Activated CD8-positive, alpha-beta memory T cell treated with anti-CD3 and anti-CD28 coated beads for 1 hour (primary cell): ENCODE measurements at places on chromosomes 5 and 9.

- no peak for DNase-seq
Observed at GRCh38 chr5:137098663-137099062, 400.5 kb downstream of the SPOCK1 start.

- no peak for DNase-seq
Observed at GRCh38 chr9:123637606-123637944, 281.6 kb downstream of the CRB2 start.

DNA sequence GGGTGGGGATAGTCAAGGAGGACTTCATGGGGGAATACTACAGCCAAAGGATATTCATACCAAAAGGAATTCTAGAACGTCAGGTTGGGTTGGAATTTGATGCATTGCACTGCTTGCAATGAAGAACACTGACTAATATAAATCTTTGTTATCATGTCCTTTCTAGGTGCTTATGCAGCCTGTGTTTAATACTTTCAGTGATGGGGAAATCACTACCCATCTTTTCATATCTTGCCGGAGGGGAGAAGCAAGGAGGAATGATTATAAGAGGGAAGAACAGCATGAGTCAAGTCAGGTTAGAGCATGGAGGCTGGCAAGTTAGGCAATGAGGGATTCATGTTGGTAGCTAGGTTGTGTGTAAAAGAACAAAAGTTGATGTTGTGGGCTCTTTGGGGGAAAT is 5.1 kb upstream of the CCDC69 start:
- DNase-seq = no peak

DNA sequence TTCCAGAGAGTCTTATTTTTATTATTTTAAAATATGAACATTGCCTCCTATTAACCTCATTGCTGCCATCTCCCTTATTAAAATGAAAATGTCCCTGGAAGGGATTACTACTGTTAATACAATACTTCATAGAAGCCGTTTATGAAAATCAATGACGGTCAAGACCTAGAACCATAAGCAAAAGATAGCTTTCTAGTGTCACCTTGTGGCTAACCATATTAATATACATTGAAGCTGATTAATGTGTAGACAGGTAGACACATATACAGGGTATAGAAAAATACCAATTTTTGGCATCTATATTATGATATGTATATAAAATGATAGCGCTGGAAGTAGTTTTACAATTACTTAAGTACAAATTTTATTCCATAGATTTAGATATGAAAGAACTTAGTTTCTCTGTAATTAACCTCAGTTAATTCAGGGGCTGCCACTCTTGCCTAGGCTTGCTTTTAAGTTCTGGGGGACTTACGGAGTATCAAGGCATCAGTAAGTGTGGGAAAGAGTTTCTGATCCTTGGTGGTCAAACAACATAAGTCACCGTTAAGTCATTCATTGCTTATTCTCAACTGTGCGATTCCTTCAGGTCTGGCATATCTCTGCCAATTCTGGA is 2.5 kb upstream of the YTHDC2 start:
- no peak for DNase-seq

DNA sequence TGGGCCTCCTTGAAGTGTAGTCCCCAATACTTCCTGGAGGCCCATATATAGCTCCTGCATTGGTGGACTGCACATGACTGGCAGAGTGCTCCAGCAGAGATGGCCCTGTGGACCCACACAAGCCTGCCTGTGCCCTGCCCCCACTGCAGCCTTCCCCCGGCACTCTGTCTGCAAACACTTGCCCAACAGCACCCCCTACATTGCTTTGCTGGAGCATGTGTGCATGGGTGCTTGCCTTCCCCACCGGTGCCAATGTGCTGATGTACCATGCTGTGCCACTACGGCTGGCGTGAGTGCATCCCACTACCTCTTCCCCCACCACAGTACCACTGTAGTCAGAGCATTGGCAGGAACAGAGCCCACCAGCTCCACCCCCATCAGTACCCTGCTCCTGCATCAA is 563.6 kb upstream of the CTNND2 start:
- no peak for DNase-seq

- DNase-seq = no peak
Observed at GRCh38 chr5:109297900-109298299, 111.9 kb downstream of the PJA2 start.

DNA sequence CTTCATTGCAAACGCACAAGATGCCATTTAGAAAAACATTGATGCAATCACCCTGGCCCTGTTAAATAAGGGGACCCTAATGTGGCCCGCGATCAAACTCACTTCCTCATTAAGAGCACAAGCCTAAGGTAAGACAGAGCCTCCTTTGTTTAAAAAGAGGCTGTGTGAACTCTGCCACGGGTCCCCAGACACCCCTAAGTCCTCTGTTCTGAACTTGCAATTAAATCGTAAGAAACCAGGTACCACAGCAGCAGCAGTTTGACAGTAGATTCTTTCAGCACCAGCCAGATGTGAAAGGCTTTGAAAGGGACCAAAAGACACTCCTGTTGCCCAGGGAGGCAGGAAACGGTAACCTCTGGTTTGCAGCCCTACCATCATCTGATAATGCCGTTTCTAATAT is 346.3 kb downstream of the TMEM167A start:
- no peak for DNase-seq

DNA sequence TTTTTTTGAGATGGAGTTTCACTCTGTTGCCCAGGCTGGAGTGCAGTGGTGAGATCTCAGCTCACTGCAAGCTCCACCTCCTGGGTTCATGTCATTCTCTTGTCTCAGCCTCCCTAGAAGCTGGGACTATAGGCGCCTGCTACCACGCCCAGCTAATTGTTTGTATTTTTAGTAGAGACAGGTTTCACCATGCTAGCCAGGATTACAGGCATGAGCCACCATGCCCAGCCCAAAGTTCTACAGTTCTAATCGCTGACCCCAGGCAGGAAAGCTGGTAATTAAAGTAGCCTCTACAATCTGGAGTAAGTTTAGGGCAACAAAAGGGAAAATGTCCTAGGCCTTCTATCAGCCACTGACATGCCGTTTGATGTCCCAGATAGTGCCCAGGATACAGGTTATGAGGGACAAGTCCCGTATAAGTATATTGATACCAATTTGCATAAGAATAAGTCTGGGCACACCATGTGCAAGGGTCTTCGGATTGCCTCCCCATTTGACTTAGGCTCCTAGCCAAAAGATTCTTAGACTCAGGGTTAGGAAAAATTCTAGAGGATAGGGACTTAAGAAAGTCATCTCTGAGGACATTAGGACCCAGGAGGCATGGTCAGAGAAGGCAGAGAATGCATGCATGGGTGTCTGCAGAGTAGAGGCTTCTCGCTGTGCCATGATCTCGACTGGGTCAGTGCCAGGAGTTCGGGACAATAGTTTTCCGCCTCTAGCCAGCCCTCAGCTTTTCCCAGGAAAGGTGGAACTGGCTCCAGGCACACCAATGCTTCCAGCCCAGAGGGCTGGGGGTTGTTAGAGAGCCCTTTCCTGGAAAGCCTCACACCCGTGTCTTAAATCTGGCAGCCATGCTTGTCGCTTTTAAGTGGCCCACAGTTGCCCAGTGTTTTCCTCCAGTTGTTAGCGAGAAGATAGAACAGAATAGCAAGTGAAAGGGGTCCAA is 1111.1 kb downstream of the TAF11L14 start:
- no peak for DNase-seq
